ENCODE measurements at places on chromosomes 13 and 19. TPM values are rescaled to one million over a fixed set of nuclear protein-coding genes. Genes with fewer than 3 reads are reported as not detected.

Gene SIGLEC8
- total RNA-seq = not detected

Gene PSG3
- total RNA-seq = not detected

Gene DZIP1
- total RNA-seq = 30.0 TPM

Gene ZNF414
- 27.5 TPM for total RNA-seq

Gene WDR87
- total RNA-seq = not detected

Gene EFNB2
- 17.9 TPM for total RNA-seq

Gene S1PR5
- total RNA-seq = 36.6 TPM

Gene PTPRS
- total RNA-seq = 295 TPM

Gene KLK14
- total RNA-seq = not detected

Gene B3GNT8
- 35.8 TPM for total RNA-seq

Gene BCL2L12
- 14.7 TPM for total RNA-seq

Gene ZNF878
- total RNA-seq = 0.49 TPM

Gene ADGRE1
- not detected for total RNA-seq

Gene SYCN
- total RNA-seq = not detected

Gene DCT
- not detected for total RNA-seq

Gene SGCG
- total RNA-seq = not detected

Gene ETV2
- total RNA-seq = not detected

Gene USHBP1
- total RNA-seq = 20.4 TPM

Gene DPF1
- not detected for total RNA-seq

Gene FAM124A
- total RNA-seq = 5.4 TPM

Gene C5AR1
- 12.5 TPM for total RNA-seq

Gene LRRC63
- total RNA-seq = 0.49 TPM

Gene KLK3
- not detected for total RNA-seq

Gene SETDB2
- total RNA-seq = 8.6 TPM

Gene GRIN3B
- not detected for total RNA-seq

Gene BLVRB
- 357 TPM for total RNA-seq

Gene MEIOSIN
- total RNA-seq = not detected

Gene ZNF416
- total RNA-seq = 3.9 TPM

Gene ZSCAN4
- total RNA-seq = not detected

Gene DLL3
- not detected for total RNA-seq

Gene FGF22
- total RNA-seq = not detected

Gene CEACAM4
- total RNA-seq = not detected

Gene ZNF563
- total RNA-seq = 1.5 TPM

Gene ZNF709
- total RNA-seq = 3.7 TPM

Gene FUT1
- total RNA-seq = 6.4 TPM

Gene TMIGD2
- total RNA-seq = not detected

Gene NOTCH3
- 76.6 TPM for total RNA-seq

Gene PSG11
- total RNA-seq = not detected

Gene ZNF582
- total RNA-seq = 6.9 TPM

Gene SWSAP1
- 1.5 TPM for total RNA-seq

Gene CILP2
- 0.98 TPM for total RNA-seq

Gene SLC46A3
- 5.2 TPM for total RNA-seq

Gene CGB3
- total RNA-seq = not detected

Gene THSD8
- not detected for total RNA-seq

Gene PLEKHA4
- total RNA-seq = 37.1 TPM

Gene ANGPTL8
- not detected for total RNA-seq

Gene GNG7
- 2.0 TPM for total RNA-seq

Gene FREM2
- 0.98 TPM for total RNA-seq

Gene NFKBIB
- 16.7 TPM for total RNA-seq

Gene CFAP97D2
- total RNA-seq = not detected

Measured in vagina (tissue), 2 donors.